Trophoblast cell (in vitro differentiated cells and primary cell): ENCODE measurements at places on chromosomes 4 and X.

GRCh38 chrX:46713672-46714490 lies 45.0 kb downstream of the SLC9A7 start:
- DNase-seq: no peak

DNA sequence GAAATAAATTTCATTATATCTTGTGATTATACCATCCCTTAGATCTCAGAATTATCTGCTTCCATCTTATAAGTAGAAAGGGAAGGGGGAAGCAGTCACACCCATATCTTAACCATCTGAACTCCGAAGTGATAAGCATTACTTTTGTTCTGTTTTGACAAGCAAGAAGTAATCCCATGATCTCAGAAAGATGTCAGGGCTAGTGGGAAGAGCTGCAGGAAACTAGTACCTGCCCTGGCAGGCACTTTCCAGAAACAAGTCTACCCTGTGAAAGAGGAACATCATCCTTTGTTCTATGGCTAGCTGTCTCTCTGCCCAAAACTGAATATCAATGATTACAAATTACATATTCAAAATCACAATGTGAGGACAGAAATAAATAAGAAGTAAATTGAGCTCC lies 244.4 kb downstream of the SPOCK3 start:
- no peak for DNase-seq

- no peak for DNase-seq
These were observed 17.5 kb downstream of the PALLD start for GRCh38 chr4:168514249-168514852.

DNA sequence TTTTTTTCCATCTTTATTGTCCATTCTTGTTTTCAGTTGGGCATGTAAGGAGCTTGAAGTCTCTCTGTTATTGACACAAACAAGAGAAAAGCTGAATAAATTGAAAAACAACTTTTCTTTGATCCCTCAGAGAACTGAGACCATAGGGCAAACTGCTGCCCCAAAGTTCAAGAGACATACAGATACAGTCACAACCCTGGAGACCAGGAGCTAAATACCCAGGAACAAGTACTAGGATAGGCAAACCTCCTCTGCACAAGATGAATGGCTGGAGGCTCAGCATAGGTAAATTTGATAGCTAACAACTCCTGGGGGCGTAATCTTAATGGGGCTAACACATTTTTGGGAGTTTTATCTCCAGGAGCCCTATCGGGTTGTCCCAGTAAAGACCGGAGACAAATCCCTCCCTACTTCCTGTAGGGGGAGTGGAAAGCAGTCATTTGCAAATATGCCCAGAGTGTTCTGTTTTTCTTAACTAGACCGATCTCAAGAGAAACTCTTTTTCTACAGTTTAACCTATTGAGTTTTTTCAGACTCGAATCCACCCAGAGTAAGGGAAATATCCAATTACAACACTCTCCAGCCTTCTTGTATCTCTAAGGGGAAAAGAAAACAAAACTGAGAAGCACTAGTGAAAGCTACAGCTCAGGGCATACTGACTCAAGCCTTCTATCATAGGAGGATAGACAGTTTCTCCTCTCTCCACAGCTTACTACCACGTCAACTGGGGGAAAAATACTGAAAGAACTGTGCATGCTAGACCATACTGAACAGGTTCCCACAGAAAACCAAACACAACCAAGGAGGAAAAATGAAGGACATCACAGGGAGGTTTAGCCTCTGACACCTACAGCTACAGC lies 23.1 kb downstream of the MAGEA8 start:
- no peak for DNase-seq

GRCh38 chr4:1449833-1450741 lies 43.8 kb upstream of the NKX1-1 start:
- no peak for DNase-seq

GRCh38 chr4:168098248-168098717 lies 5.9 kb downstream of the ANXA10 start:
- DNase-seq: peak; percentile 63

DNA sequence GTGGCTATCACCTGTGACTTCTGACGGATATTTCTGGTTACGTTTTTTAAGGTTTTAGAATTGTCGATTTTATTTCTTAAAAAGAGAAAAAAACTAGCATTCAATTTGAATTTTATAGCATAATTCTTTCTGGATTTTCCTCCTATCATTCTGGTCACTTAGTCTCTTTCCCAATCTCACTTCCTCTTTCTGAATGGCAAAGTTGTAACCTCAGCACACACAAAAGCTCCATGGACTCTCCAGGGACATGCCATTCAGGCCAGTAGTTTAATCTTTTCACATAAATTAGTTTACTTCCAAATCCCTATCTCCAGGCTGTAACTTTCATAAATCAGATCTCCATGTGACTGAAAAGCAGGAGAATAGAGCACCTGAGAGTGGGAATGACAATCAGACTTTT lies 110.7 kb downstream of the ARAP2 start:
- DNase-seq: no peak

DNA sequence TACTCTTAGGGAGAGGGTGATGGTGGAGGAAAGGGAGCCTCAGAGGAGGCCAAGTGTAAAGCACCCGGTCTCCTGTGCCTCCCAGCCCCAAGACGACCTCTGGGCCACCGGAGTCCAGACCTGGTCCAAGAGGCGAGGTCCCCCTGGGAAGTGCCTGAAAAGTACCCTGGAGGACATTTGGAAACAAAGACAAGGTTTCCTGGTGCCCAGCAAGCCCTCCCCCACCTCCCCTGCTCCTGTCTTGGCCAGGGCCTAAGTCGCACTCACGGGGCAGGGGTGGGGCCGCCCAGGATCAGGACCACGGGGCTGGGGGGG lies 532 bp upstream of the SH3BP2 start:
- DNase-seq: no peak

- peak; percentile 79 for DNase-seq
These were observed 264.3 kb downstream of the NPFFR2 start for GRCh38 chr4:72295966-72296557.

DNA sequence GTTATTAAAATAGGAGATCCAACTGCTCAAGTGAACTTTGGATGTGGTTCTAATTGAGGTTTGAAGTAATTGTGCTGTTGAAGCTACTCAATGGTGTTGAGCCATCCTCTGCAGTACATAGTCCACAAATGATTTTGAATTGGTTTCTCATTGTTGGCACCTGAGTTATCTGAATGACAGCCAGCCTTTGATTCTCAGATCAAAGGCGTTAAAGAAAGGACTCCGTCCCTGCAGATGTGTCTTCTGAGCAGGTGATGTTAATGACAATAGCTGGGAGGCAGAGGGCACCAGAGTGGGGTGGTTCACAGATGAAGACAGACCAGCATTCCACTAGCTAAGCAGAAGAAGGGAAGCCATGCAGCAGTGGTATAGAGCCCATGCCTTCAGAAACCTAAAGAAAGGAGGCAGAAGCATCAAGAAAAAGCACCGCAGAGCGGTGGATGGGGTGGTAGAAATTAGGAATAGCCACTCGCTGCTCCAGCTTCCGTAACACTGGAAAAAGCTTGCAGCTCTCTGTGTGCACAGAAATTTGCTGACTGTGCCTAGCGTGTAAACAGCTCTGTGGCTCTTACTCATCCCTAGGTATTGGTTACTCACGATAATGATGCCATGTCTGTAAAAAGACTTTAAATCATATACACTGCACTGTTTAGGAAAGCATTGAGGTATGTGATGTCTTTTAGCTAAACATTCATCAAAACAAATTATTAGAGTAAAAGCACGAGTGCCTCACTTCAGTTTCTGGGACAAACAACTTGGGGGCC lies 79.2 kb upstream of the CLCN4 start:
- no peak for DNase-seq

DNA sequence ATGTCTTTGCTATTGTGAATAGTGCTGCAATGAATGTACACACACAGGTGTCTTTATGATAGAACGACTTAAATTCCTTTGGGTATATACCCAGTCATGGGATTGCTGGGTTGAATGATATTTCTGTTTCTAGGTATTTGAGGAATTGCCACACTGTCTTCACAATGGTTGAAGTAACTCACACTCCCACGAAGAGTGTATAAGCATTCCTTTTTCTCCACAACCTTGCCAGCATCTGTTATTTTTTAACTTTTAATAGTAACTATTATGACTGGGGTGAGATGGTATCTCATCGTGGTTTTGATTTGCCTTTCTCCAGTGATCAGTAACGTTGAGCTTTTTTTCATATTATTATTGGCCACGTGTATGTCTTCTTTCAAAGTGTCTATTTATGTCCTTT lies 17.6 kb upstream of the DCUN1D4 start:
- no peak for DNase-seq

DNA sequence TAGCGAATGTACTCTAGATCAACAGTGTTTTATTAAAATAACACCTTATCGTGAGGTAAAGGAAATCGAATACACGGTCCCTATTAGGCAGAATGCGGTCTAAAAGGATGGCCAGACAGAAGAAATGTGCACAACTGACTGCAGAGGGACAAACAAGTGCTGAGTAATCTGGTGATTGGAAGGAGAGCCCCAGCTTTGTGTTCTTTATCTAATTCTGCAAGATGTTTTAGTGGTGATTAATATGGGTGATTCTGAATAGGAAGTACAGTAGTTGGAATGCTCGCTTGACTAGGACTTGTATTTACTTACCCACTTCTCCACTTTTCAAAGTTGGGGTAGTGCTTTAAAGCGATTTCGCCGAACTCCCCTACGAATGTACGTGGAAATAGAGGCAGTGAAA lies 1.2 kb downstream of the WDR44 start:
- DNase-seq: peak; percentile 30

DNA sequence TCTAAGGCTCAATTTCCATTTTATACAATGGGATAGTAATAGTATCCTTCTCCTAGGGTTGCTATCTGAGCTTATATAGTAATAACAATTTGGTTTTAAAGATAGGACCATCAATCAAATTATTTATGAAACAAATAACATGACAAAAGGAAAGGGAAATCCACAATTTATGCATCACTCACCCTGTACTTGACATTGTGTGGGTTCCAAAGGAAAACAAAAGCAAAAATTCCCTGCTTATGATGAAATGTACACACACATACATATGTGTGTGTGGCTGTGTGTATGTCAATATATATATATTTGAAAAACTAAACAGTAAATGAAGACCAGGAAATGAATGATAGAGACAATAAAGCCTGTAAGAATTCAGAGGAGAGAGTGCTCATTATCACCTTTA lies 2.9 kb upstream of the TNIP3 start:
- DNase-seq: no peak

DNA sequence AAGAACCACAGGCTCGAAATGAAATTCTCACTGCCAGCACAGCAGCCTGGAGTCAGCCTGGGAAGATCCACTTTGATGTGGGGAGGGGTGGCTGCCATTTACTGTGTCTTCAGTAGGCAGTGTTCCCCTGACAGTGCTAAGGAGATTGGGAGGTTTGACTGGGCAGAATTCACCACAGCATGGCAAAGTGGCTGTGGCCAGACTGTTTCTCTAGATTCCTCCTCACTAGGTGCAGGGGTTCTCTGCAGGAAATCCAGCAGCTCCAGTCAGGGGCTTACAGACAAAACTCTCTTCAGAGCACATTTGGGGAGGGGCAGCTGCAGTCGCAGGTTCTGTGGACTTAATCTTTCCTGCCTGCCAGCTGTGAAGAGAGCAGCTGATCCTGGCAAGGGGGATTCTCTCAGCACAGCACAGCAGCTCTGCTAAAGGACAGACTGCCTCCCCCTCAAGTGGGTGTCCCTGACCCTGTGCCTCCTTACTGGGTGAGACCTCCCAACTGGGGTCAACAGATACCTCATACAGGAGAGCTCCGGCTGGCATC lies 1174.0 kb downstream of the RAPGEF2 start:
- DNase-seq: no peak

DNA sequence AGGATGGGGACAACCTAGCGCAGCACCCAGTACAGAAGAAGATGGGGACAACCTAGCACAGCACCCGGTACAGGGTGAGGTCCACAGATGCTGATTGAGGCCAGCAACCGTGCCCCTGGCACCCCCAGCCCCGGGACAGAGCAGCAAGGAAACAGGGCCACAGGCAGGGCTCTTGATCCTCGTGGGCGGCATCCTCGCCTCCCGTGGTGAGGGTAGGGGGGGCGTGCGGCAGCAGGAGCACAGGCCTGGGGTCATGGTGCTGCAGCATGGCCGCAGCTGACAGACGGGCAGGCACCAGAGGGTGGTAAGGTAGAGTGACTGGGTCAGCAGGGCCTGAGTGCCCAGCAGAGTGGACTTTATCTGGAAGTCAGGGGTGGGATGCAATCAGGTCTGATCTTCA lies 89.5 kb downstream of the HMX1 start:
- no peak for DNase-seq

DNA sequence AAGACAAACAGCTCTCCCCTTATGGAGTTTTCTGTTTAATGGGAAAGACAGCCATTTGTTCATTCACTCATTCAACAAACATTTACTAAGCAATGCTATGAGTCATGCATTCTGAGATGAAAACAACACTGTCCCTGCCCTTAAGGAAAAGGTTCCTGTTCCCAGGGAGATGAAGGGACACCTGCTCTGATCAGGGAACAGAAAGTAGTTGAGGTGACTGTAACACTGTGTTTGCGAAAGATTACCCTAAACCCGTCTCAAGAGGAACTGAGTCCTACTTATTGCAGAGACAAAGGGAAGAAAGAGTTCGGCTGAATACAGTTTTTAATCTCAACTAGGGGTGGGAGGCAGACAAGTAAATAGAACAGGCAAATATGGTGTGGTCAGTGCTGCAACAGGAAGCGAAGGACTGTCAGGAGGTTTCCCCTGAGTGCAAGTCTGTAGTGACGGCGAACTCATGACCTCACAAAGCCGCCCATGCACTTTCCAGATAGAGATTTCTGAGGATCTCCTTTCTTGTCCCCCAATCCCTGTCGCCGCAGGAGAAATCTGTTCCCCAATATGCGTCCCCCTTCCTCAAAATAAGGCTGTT lies 712 bp downstream of the STX18 start:
- peak; percentile 66 for DNase-seq

GRCh38 chrX:17370191-17370590 lies 4.8 kb upstream of the NHS start:
- DNase-seq: no peak

- no peak for DNase-seq
These were observed 113.2 kb downstream of the ATP10D start for GRCh38 chr4:47598320-47598719.

- no peak for DNase-seq
These were observed 27.9 kb downstream of the ZNF275 start for GRCh38 chrX:153361781-153362397.

- DNase-seq: peak; percentile 15
These were observed 30.4 kb downstream of the SMAD1 start for GRCh38 chr4:145511913-145512522.

DNA sequence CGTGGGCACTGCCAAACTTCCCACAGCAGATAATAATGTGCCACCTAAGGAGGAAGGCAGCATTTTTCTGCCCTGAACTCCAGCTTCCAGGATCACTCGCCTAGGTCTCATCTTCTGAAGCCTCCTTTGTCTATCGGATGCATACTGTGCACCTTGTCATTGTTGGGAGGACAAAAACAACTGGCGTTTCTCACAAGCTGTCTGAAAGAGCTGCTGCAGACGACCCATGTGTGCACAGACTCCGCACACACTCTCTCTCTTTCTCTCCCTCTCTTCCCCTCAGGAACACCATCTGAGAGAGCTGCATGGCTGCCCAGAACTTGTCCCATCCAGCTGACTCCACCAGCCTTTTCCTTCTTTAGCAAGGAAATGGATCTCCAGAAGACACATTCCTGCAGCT lies 83.0 kb downstream of the MAML3 start:
- DNase-seq: no peak
